ENCODE measurements at places on chromosomes 13 and 19.

GRCh38 chr19:48661711-48662090 lies 11.1 kb downstream of the NTN5 start:
- DNase-seq, result no peak

- DNase-seq, result no peak
These were observed 68.4 kb upstream of the ARHGEF7 start for GRCh38 chr13:111046590-111047141.

DNA sequence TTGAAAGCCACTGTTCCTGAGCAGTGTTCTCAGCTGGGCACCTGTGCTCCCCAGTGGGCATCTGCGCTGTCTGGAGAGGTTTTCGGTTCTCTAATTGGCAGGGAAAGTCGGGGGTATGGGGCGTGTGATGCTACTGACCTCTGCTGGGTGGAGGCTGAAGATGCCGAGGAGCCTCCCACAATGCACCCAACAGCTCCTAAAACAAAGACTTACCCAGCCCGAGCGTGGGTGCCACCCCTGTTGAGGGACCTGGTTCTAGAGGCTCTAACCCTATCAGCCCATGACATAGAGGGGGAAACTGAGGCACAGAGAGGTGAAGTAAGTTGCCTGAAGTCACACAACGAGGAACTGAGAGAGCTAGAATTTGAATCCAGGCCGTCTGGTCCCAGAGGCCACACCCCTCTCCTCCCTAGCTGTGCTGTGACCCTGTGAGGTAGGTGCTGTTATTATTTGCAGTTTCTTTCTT lies 2.3 kb downstream of the SPACA4 start:
- DNase-seq, result no peak

- DNase-seq, result no peak
These were observed 2189.8 kb upstream of the PCDH20 start for GRCh38 chr13:63605403-63605802.

- DNase-seq, result no peak
These were observed 12.8 kb downstream of the BLOC1S3 start for GRCh38 chr19:45191375-45191774.

GRCh38 chr13:98180092-98180491 lies 3.0 kb upstream of the RNF113B start:
- DNase-seq, result no peak

- DNase-seq, result no peak
These were observed 367.4 kb downstream of the MTUS2 start for GRCh38 chr13:29187584-29187983.

- DNase-seq, result no peak
These were observed 1.6 kb upstream of the ZBTB7A start for GRCh38 chr19:4068047-4068966.

DNA sequence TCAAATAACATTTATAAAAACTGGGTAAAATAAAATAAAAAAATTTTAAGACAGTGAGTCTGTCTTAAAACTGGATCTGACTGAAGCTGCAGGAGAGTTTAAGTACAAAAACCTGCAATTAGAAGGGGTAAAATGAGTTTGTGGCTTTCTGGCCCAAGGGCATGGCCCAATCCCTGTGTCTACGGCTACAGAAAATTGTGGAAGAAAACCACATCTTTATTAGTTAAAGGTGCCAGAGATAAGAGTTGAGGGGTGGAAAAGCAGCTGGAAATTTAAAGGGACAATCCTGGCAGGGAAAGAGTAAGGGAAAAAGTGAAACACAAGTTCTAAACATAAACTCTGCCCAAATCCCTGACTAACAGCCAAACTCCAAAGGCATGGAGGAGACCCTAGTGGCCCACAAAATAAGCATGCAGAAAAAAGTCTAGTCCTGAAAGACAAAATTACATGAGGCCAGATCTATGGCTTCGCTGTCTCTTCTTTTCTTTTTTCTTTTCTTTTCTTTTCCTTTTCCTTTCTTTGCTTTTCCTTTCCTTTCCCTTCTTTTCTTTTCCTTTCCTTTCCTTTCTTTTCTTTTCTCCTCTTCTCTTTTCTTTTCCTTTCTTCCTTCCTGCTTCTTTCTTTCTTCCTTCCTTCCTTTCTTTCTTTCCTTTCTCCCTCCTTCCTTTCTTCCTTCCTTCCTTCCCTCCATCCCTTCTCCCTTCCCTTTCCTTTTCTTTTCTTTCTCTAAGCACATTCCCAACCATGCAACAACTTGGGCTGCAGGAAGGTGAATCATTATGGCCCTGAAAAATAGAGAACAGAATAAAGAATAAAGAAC lies 23.5 kb upstream of the DLEU7 start:
- DNase-seq, result no peak

GRCh38 chr19:53076984-53077383 lies 26.2 kb downstream of the ZNF160 start:
- DNase-seq, result no peak

- no peak for DNase-seq
These were observed 13.5 kb downstream of the PLPP2 start for GRCh38 chr19:277581-278165.

Measured in Panc1 (cell line).